A549 treated with DMSO at 1 μM for 4 hours (cell line): ENCODE measurements at places on chromosomes 7 and 10. TPM values are rescaled to one million over a fixed set of nuclear protein-coding genes. Genes with fewer than 3 reads are reported as not detected.

Gene SEMA3E
- total RNA-seq = 2.2 to 3.9 TPM (median 3.1 TPM) in 5 replicates

Gene IFIT2
- total RNA-seq = 2.5 to 5.4 TPM (median 3.4 TPM) in 5 replicates

Gene ANKRD2
- total RNA-seq = 2.9 to 5.1 TPM (median 4.3 TPM) in 5 replicates

Gene JAZF1
- 4.5 to 6.6 TPM (median 5.3 TPM) in 5 replicates for total RNA-seq

Gene TEX36
- total RNA-seq = not detected in 5 replicates

Gene STYXL1
- 38.8 to 42.5 TPM (median 40.4 TPM) in 5 replicates for total RNA-seq

Gene GDF2
- not detected in 5 replicates for total RNA-seq

Gene DDC
- total RNA-seq = 0.76 to 1.8 TPM (median 1.2 TPM) in 5 replicates

Gene CNNM1
- total RNA-seq = 19.0 to 22.4 TPM (median 21.5 TPM) in 5 replicates

Gene ABCB1
- 0.05 to 0.50 TPM (median 0.13 TPM) in 4 of 5 replicates, not detected in the other for total RNA-seq

Gene SPDYE3
- not detected in 5 replicates for total RNA-seq

Gene TMEM229A
- total RNA-seq = not detected in 5 replicates
